ENCODE measurements at places on chromosomes 2 and 18.

- no peak for DNase-seq
These were observed 27.3 kb downstream of the CCDC141 start for GRCh38 chr2:179022685-179023084.

GRCh38 chr2:1661891-1662605, 82.3 kb downstream of the PXDN start:
- no peak for DNase-seq

DNA sequence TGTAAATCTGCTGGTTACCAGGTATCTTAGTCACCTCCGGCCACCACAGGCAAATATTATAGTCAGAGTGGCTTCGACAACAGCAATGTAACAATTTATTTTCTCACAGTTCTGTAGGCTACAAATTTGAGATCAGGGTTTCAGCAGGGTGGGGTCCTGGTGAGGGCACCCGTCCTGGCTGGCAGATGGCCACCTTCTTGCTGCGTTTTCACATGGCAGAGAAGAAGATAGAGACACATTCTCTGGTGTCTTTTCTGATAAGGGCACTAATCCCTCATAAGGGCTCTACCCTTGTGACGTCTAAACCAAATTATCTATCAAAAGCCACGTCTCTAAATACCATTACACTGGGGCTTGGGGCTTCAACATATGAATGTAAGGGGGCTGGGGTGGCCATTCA, 843.2 kb upstream of the FANCL start:
- no peak for DNase-seq

GRCh38 chr18:77203071-77203470, 46.6 kb upstream of the GALR1 start:
- no peak for DNase-seq

DNA sequence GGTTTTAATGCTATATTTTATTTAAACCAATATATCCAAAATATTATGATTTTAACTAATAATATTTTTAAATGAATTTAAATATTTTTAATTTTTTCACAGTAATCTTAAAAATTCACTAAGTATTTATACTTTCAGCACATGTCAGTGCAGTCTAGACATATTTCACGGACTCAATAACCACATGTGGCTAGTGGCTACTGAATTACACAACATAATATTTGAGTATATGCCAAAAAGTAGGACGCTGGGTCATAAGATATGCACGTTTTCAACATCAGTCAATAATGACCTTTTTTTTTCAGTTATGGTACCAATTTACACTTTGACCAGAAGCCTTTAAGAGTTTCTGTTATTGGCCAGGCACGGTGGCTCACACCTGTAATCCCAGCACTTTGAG, 117.7 kb downstream of the GFPT1 start:
- no peak for DNase-seq

DNA sequence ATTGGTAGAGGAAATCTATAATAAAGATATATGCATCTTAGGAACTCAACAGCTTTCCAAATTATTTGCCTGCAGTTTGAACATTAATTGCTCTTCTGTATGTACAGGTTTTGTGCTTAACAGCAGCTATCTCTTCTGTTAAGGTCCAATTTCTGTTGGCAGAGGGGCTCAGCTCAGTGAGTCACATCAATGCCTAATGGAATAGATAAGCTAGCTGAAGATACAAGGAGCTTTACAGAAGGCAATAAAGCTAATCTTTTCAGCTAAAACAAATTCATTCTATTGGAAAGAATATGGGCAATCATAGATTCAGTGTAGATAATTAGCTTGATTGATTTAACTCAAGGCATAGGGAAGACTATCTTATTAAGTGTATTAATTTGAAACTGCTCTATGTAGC, 58.4 kb upstream of the UNC80 start:
- DNase-seq = no peak

GRCh38 chr2:98036349-98037000, 40.7 kb upstream of the TMEM131 start:
- no peak for DNase-seq

DNA sequence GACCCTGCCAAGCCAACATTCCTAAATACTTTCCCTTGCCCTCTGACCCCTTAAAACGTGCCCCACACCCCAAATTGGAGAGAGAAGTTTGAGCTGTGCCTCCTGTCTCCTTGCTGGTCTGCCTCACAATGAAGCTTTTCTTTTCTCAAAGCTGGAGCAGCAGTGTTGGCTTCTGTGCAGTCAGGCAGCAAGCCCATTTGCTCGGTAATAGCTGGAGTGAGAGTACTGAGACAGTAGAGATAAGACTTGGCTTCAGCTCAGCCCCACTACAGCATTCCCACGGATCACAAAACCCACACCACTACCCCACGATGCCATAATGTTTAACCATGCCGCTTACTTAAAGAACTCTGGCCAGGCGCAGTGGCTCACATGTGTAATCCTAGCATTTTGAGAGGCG, 73.0 kb downstream of the NCAPH start:
- DNase-seq = no peak

GRCh38 chr18:11839556-11839955, 11.7 kb upstream of the CHMP1B start:
- no peak for DNase-seq

GRCh38 chr2:191617575-191617974, 60.4 kb upstream of the NABP1 start:
- DNase-seq = no peak

- no peak for DNase-seq
These were observed 227.6 kb downstream of the SLC8A1 start for GRCh38 chr2:40224318-40224717.

- no peak for DNase-seq
These were observed 63.6 kb upstream of the ACSL3 start for GRCh38 chr2:222797261-222797660.

DNA sequence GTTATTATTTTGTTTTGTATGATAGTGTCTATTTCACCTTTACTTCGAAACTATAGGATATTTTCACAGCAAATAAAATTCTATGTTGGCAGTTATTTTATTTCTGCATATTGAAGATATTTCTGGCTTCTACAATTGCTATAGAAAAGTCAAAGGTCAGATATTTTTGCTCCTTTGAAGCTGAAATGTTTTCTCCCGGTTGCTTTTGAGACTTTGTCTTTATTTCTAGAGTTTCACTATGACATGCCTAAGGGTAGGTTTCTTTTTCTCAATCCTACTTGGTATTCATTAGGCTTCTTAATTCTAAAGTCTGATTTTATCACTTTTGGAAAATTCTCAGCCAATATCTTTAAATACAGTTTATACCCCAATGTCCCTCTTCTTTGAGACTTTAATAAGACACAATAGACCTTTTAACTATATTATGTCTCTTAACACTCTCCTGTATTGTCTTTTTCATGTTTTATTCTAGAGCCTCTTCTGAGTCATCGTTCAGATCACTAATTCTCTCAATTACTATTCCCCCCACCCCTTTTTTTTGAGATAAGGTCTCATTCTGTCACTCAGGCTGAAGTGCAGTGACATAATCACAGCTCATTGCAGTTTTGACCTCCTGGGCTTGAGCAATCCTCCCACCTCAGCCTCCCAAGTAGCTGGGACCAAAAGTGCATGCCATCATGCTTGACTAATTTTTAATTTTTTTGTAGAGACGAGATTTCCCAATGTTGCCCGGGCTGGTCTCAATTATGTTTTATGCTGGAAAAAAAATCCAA, 50.5 kb downstream of the USP37 start:
- no peak for DNase-seq

- DNase-seq = no peak
These were observed 13.3 kb downstream of the SLC20A1 start for GRCh38 chr2:112658839-112659667.

GRCh38 chr18:49994410-49994809, 181.1 kb upstream of the ACAA2 start:
- DNase-seq = no peak

DNA sequence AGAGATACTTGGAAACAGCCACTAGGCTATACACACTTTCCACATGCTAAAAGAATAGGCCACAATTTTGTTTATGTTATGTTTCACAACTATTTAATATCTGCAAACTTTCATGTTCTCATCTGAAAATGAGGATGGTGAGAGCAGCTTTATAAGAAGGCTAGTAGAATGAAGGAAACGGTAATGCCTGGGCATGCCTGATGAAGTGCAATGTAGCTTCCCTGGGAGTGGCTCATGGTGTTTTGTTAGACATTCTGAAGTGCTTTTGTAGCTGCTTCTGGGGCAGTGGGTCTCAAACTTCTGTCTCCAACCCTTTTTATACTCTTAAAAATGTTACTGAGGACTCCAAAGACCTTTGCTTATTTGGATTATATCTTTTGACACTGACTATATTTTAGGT, 193.3 kb upstream of the VWC2L start:
- no peak for DNase-seq

- no peak for DNase-seq
These were observed 154.9 kb downstream of the AQP4 start for GRCh38 chr18:26710470-26711096.

DNA sequence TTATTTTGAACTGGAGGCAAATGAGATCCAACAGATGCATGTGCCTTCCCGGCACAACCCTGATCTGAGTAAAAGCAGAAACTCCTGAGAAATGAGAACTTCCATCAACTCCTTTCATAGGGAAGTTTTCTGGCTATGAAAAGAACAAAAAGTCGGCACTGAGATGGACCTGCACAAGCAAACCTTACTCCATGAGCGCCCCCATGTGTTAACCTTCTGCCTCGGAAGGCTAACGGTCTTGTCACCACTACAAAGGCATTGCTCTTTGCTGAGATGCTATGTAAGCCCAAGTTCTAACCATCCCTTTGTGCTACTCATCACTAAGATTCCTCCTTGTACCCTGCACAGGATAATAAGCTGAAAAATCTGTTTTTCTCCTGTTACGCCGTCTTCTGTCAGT, 57.3 kb upstream of the SULT1C3 start:
- no peak for DNase-seq

DNA sequence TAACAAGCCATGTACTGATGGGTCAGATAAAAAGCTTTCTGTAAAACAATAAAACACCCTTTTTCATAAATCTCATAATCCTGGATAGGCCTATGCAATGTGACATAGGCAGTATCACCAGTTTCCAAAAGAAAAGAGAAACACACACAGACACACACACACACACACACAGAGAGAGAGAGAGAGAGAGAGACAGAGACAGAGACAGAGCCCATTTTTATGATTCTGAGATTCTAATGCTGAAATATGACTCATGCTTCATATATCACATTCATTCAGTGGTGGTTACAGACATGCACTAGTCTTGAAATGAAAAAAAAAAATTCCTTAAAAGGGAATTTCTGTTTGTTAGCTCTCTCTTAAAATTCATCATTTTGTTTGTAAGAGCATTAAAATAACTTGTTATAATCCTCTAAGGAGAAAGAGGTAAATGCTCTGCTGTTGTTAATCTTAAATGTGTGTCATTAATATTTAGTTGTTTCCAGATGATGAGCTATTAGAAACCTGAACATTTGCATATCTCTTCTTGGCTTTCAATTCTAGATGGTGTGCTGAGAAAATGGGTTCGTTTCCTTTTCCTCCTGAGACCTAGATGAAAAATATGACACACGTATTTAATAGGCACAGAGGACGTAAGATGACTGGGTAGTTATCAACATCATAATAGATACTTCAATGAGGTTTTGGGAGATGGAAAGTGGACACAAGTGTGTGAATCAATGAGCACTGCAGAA, 1598.7 kb upstream of the ACVR2A start:
- DNase-seq = no peak

DNA sequence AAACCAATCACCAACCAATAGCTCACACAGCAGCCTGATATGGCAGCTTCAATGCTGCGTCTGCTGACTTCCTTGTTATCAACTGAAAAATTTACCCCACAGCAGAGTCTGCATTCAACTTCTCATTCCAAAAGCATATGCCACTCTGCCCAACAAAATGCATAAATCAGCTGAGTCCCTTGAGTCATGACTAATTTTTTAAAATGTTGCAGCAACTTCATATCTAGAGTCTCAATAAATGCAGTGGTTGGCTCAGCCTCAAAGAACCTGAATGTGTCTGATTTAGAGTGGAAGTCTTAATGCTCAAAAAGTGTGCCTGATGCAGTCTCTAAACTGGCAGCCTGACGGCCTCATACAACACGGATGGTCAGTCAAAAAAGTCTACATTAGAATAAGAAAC, 46.5 kb downstream of the FARSB start:
- no peak for DNase-seq

DNA sequence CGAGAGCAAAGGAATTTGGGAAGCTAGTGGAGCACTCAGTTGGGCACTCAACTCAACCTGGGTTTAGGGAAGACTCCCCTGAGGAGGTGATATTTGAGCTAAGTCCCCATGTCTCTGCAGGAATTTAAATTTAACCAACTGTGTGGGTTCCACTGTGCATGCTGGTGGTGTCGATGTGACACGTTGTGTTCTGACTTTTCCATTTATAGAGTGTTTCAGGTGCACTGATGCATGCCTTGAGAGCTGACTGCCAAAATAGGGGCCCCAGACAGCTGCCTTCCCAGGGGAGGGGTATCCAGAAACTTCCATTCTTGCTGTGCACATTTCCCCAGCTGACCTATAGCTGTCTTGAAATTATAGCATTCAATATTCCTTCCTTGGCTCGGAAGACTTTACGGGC, 63.7 kb upstream of the BCL2L11 start:
- no peak for DNase-seq

GRCh38 chr2:227703280-227703732, 14.5 kb downstream of the SLC19A3 start:
- no peak for DNase-seq

- DNase-seq = no peak
These were observed 287.8 kb upstream of the FN1 start for GRCh38 chr2:215723631-215724011.

- no peak for DNase-seq
These were observed 477.4 kb downstream of the CPS1 start for GRCh38 chr2:211033765-211034164.

DNA sequence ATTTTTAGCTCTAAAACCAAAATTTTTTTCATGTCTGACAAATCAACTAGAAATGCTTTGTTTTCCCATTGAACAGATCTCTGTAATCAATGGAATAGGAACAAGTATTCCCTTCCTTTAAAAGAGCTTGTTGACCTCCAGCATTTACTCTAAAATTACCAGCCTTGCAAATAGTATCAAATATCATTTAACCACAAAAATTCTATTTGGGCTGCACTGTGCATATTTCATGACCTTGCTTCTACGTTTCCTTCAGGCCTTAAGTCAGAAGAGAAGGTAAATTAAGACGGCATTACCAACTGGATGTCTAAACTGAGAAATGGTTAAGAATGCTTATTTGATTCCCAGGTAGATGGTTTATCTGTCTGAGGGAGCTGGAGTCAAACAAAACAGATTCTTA, 33.3 kb upstream of the NRXN1 start:
- DNase-seq = no peak

GRCh38 chr2:158914731-158915130, 53.7 kb upstream of the TANC1 start:
- no peak for DNase-seq

DNA sequence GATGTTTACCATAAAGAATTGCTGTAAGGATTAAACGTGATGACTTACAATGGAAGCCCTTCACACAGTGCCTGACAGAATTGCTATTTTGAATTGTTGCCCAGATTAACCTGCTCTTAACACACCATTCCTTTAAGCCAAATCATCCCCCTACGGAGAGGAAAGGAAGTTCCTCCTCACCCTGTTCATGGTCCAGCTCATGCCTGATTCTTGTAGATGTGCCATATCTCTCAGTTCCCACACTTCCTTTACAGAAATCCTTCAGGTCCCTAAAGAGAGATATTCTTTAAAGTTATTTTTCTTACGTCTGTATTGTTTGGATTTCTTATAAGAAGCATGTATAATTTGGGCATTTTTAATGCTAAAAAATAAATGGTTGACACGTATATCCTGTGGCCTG, 127.5 kb upstream of the DAPL1 start:
- no peak for DNase-seq
